Stimulated activated CD8-positive, alpha-beta memory T cell treated with anti-CD3 and anti-CD28 coated beads, Interleukin-4, amount 100 ng/mL, for 1 hour (primary cell): ENCODE measurements at places on chromosomes 4 and X.

DNA sequence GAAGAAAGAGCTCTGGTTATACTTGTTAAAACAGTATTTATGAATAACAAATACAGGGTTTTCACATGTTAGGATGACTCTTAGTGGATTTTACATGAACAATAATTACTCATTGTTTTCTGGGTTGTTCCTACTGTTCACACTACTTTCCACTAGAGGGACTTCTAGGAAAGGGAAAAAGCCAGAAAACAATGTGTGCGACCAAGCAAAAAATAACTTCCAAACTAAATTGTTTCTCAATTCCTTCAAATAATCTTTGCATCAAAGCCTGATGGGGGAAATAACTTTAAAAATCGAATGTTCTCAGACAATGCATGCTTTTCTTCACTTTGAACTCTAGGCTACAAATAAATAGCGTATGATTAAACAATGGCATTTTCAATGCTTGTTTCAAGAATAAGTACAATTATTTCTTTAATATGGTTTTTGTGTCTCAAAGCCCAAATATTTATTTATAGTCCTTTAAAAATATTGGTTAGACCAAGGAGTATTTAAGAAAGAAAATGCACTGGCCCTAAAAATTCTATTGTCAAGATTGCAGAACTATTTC lies 72.1 kb upstream of the ETNPPL start:
- no peak for DNase-seq

DNA sequence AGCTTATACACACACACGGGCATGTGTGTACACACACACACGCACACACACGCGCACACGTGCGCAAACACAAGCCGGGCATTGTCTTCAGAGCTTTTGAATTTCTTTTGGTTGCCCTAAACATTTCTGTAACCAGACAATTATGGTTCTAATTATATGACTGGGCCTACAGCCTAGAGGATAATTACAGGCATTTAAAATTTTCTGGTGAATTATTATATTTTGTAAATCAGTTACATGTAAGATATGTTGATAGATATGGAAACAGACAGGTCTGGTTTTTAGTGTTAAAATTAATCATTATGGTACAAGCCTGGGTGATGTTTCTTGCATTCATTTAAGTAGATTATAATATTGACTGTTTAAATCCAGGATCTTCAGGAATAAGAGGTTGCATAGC lies 1120.5 kb downstream of the ADGRL3 start:
- DNase-seq: no peak

DNA sequence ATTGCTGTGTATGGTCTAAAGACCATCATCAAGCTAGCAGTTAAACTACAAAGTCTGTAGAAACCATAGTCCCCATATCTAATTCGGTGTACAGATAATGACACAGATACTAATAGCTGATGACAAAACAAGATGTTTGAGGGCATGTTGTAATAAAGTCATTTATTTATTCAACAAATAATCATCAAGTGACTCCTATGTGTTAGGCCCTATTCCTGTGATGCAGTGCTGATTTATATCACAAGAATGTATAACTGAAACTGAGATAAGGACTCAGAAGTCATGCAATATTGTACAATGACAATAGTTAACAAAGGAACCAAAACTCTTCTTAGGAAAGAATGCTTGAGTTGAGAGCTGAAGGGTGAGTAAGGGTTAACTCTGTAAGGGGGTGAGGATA lies 315.0 kb upstream of the NR3C2 start:
- no peak for DNase-seq

- no peak for DNase-seq
Observed at GRCh38 chrX:22882543-22882942, 117.2 kb upstream of the DDX53 start.

DNA sequence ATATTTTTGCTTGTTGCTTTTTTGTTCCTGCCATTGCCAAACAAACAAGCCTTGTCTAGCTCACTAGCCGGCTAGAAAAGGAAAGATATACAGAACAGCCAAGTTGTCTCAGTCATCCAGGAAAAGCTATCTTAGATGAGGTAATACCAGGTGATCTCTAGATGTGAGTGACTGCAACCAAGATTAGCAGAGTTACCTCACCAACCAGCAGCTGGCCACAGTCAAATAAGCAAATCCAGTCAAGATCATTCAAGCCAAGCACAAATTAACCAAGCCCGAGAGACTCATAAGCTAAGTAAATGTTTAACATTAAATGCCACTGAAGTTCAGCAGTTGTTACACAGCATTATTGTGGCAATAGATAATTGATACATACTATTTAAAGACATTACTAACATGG lies 108.6 kb downstream of the CENPC start:
- DNase-seq: no peak

DNA sequence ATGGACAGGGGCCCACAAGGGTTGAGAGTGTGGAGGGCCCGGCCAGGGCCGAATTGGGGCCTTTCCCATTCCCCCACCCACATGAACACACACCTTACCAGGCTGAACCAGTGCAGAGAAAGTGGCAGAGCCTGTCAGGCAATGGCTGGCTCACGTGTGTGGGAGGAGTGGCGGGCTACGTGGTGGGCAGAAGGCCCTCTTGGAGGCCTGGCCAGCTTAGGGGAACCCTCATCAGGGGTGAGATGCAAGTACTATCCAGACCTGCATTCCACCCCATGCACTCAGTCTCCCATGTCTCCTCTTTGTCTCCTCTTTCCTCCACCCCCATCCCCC lies 965 bp downstream of the TCEAL4 start:
- no peak for DNase-seq

DNA sequence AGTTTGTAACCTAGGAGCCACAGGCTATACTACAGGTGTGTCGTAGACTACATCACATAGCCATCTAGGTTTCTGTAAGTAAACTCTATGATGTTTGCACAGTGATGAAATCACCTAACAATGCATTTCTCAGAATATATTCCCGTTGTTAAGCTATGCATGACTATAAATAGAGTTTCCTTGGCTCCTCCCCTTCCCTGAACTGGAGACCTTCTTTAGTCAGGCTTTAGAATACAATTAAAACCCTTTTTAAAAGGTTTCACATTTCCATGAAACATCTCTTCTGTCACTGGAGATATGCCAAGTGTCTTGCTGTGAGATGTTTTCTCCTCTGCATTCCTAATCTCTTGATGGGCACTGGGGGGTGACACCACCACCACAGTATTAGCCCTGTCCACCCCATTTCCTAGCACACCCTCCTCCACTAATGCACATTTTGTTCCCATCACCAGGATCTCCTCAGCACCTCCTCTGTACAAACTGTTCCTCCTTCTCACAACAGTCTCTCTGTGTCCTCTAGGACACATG lies 334.6 kb upstream of the CPEB2 start:
- DNase-seq: no peak

- no peak for DNase-seq
Observed at GRCh38 chr4:11441194-11441556, 12.5 kb upstream of the HS3ST1 start.

DNA sequence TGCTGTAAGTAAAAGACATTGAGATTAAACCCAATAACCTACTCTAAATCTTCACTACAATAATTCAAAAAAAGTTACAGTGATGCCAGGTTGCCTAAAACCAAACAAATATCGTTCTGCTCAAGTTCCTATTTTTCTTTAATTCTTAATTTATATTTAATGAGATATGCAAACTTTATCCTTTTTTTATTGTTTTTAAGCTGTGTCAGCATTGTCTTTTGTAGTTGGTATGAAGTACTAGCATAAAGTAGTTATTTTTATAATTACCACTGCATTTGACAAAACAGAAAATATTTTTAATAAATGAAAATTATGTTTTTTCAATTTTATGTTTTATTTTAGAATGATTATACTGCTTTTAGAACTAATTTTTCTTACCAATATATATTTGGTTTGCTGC lies 1431.1 kb upstream of the PCDH7 start:
- no peak for DNase-seq

- DNase-seq: no peak
Observed at GRCh38 chr4:92307866-92308265, 4.1 kb downstream of the GRID2 start.

- DNase-seq: no peak
Observed at GRCh38 chr4:141922236-141922635, 285.9 kb downstream of the IL15 start.

- DNase-seq: no peak
Observed at GRCh38 chr4:39687014-39687413, 10.9 kb upstream of the UBE2K start.

- DNase-seq: no peak
Observed at GRCh38 chr4:77196866-77197265, 39.9 kb downstream of the CCNG2 start.

DNA sequence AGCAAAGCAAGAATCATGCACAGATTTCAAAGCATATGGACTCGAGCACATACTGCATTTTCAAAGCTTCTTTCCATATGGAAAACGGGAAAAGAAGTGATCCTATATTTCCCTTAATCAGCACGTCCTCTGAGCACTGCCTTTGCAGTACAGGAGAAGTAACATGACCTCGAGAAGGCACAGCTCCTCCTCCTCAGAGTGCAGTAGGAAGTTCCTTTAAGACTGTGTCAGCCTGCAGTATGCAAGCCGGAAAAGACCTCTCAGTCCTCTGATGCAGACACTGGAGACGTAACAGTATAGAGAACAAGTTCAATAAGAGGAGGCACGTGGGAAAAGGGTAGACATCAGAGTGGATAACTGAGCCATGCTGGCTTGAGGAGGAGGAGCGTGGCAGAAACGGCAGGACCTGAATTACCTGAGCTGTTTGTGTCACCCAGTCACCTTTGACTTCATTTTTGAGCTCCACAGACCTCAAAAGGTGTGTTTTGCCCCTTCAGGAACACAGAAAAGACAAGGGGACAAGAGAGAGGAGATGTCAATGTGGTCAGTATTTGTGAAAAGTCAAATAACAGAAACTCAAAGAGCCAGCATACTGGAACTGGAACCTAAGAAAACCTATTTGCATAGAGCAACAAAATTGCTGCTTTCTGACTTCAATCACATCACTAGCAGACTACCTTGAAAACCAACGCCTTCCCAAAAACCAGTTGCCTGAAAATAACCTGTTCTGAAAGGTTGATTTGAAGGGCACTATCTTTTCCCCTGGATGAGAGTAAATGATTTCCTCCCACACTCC lies 20.8 kb downstream of the IRF2 start:
- no peak for DNase-seq

- DNase-seq: no peak
Observed at GRCh38 chr4:139511320-139511719, 44.7 kb downstream of the SETD7 start.

DNA sequence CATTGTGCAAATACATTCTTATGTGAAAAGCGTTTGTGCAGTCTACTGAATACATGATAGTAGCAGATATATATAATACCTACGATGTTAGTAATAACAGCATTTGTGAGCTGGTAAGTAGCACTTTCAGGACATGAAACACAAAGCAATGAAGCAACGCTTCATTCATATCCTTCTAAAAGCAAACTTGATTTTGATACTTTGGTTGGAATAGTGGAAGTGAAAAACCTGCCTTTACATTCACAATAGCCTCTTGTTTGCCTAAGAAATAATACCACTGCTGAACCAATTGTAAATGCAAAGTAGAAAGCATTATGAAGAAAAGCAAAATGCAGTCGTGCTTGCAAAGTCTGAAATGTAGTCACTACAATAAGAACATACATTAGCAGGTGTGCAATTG lies 926.3 kb downstream of the FSTL5 start:
- no peak for DNase-seq

DNA sequence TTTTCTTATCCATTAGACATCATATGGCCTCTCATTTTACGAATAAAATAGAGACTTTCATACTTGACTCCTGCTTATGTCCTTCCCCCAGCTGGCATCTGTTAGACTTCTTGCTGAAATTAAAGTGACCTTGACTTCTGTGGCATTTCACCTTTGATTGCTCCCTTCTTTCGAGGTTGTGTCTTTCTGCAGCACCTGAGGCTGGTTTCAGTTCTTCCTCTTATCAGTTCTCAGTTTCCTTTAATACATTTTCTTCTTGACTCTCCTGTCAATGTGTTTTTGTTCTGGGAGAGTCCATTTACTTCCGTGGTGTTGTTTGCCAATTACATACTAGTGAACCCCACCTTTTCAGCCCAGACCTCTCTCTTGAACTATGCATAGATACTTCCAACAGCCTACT lies 81.6 kb downstream of the RBPJ start:
- no peak for DNase-seq

GRCh38 chrX:46311581-46312120 lies 233.6 kb downstream of the ZNF674 start:
- no peak for DNase-seq

DNA sequence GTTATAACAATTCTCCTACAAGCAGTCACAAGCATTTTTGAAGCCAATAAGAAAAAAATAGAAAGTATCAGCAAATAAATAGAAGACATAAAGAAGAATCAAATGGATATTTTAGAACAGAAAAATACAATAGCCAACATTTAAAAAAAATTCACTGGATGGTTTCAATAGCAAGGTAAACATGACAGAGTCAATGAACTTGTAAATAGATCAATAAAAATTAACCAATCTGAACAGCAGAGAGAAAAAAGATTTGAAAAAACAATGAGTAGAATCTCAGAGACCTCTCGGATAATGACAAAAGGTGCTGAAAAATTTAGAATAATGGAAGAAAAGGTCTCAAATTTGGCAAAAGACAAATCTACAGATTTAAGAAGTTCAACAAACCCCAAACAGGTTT lies 33.3 kb upstream of the RAB33B start:
- no peak for DNase-seq

GRCh38 chr4:142402156-142402555 lies 443.9 kb downstream of the INPP4B start:
- no peak for DNase-seq

DNA sequence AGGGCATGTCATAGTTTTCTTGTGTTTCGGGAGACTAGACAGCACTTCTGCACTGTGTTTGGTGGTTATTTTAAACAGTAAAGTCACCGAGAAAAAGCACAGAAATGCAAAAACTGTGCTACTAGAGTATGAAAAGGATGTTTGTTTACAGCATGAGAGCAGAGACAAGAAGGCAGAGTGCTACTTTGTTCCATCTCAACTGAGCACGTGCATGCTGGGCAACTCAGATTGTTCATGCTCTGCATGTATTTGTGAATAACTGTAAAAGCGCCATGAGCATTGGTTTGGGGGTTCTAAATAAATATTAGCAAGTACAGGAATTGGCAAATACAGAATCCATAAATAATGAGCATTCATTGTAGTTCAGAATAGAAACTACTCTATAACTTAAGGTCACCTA lies 7.4 kb downstream of the EVC start:
- DNase-seq: no peak

- DNase-seq: no peak
Observed at GRCh38 chr4:188911199-188911598, 772.0 kb downstream of the TRIML1 start.

GRCh38 chr4:71230271-71231128 lies 108.3 kb upstream of the SLC4A4 start:
- DNase-seq: no peak

GRCh38 chr4:151537687-151538086 lies 128.7 kb downstream of the FHIP1A start:
- no peak for DNase-seq
